CD4-positive, alpha-beta T cell treated with Interleukin-6 for 4 hours (primary cell): ENCODE measurements at places on chromosomes 3 and 15.
A peak's percentile ranks its signal among the peaks of the same experiment; 100 is the strongest.

- no peak for DNase-seq
These were observed 132.4 kb upstream of the PLXNA1 start for GRCh38 chr3:126850370-126851085.

DNA sequence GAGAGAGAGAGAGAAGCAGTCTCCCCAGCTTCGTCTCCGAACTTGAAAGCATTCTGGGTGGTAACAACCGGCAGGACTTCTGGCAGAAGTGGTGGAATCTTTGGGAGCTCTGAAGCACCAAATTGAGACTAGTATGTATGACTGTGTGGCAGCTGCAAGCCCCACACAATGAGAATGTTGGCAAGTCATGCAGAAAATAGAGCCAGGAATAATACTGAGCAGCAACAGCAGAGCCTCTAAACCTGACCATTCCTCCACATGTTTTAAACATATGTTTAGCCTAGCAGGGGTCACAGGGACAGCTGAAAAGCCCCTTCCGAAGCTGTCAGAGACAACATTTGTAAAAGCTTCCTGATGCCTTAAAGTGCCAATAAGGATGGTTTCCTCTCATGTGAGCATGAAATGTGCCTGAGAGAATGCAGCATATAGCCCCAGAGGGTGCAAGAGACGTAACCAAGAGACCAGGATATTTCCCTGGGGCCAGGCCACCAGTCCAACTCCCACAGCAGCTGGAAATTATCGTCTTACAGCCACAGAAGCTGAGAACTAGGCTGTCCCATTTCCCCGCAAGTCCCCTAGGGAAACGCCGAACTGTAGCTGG is 178.6 kb upstream of the CCDC54 start:
- no peak for DNase-seq

DNA sequence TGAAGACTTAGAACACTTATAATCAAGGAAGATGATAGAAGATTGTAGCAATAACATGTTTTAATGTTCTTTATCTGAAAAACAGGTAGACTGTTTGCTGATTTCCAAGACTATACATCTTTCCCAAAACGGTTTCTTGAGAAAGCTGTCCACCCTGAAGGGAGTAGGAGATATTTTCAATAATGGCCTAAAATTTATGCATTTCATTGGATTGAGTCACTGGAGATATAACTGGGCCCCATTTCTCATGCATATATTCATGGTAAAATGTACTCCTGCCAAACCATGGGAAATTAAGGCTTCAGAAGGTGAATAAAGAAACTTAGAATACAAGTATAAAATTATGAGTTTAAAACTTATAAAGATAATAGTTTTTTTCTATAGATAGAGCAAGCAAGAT is 143.9 kb downstream of the LSAMP start:
- DNase-seq = no peak

DNA sequence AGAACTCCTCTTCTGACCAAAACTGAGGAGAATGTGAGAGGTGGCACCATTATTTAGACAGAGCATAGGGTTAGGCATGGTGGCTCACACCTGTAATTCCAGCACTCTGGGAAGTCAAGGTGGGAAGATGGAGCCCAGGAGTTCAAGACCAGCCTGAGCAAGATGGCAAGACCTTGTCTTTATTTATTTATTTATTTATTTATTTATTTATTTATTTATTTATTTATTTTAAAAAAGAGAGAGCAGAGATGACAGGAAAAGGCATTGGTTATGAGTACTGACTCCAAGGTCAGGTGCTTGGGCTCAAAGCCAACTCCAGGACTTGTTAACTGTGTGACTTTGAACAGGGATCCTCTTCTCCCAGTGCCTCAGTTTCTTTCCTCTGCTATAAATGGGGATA is 217.7 kb downstream of the MEX3B start:
- no peak for DNase-seq

DNA sequence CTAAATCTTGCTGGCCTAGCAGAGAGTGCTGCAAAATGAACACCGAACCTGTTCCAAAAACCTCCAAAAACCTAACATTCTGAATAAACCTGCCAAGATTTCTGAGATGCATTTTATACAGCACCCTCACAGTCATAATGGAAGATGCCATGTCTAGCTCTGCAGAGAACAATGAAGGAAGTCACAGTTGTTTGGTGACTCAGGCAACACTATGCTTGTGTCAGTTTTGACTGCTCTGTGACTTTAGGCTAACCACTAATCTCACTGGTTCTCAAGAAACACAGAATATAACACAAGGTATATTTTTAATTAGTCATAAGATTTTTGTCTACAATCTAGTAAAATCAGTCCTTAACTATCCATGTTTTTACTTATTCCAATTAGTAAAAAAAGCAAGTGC is 606.6 kb downstream of the TBL1XR1 start:
- no peak for DNase-seq

- peak; percentile 48 for DNase-seq
These were observed 1.3 kb downstream of the CAMK2N2 start for GRCh38 chr3:184259878-184260723.

GRCh38 chr3:39086144-39086543 is 21.3 kb downstream of the GORASP1 start:
- no peak for DNase-seq

DNA sequence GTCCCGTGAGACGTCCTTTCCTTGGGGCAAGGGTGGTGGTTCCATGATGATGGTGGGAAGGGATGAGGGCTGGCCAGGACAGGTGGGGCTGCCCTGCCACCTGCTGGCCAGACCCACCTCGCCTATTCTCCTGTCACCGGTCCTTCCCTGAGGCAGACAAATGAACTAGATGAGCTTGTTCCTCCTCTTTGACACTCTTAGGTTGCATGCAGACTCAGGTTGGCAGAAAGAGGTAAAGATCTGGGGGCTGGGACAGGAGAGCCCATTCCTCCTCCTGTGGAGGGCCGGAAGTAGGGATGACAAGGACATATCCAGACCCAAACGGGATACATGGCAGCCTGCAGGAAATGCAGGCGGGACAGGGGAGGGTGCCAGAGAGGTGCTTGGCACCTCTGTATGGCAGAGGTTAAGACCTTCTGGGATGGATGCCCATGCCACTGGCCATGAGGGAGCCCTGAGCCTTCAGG is 38.6 kb downstream of the ACSBG1 start:
- peak; percentile 66 for DNase-seq

DNA sequence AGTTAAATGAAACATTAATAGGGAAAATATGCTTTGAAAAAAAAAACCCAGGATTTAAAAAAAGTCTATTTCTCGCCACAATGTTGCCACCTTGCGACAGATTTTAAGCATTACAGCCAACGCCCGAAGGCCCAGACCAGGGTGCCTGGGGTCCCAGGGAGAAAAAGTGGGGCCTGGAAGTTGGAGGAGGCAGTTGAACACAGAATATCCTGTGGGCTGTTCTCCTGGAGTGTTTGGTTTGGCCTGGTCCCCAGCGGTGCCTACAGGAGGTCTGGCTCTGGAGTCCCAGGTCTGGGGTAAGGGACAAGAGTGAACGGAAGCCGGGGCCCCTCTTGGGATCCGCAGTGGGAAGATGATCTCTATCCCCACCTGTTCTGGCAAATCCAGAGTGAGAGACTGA is 3.4 kb downstream of the RNU6-1 start:
- DNase-seq = peak; percentile 68

DNA sequence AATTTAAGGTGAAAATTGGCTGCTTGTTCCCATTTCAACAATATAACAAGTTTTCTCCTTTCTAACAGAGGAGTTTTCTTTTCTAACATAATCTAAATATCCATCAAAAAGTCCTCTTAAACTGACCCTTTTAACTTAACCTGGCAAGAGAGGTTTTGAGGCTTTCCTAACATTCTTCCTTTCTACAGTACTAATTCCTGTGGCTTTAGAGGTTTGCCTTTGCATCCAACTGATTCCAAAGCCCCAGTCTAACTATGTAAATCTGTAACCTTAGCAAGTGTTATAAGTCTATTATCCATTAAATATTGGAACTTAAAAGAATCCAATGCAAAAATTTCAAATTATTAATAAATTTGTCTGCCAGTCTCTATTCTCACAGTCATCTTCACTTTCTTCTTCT is 134.1 kb downstream of the ISL2 start:
- DNase-seq = no peak

GRCh38 chr3:161310649-161311423 is 60.5 kb downstream of the SPTSSB start:
- DNase-seq = peak; percentile 56
